Lower leg skin (tissue), 4 donors: ENCODE measurements at places on chromosomes 2 and 18. TPM values are rescaled to one million over a fixed set of nuclear protein-coding genes. Genes with fewer than 3 reads are reported as not detected.

DNA sequence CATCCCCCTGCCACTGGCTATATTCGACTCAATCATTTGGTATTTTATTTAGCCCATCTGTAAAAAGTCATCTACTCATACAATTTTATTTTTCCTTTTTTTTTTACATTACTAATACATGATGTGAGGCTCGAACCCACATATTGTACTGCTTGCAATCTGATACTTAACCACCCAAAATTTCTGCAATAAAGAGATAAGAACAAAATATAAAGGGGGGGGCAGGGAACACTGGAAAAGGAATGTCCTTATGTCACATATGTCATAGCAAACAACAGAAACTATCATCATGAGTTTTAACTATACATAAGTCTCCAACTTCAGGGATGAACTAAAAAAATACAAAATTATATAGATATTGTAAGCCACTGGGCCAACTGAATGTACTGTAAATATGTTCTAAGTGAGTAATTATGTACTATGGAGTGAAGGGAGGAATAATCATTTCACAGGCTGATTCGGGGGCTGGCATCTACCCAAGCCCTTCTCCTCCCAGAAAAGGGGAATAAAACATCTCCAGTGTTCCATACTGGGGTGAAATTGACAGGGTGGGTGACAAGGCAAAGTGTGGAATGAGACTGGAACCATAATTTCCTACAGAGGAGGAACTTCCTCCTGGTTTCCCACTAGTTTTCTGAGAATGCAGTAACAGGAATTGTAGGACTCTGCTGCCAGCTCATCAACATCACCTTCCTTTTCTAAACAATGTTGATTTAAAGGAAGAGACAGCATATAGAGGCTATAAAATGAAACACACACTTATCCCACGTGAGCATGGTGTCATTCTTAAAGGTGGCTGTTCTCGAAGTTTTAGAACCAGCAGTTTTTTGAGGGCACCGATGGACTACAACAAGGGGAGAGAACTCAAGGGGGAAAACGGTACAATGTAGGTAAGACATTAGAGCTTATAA is 79.5 kb downstream of the FARSB start:
- DNase-seq: no peak

DNA sequence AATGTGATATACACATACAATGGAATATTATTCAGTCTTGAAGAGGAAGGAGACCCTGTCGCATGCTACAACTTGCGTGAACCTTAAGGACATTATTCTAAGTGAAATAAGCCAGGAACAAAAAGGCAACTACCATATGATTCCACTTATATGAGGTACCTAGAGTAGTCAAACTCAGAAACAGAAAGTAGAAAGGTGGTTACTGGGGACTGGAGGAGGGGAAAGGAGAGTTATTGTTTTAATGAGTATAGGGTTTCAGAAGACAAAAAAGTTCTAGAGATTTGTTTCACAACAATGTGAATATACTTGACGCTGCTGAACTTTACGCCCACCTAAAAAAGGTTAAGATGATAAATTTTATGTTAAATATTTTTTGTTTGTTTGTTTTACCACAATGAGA is 47.0 kb downstream of the CXCR4 start:
- DNase-seq: no peak

DNA sequence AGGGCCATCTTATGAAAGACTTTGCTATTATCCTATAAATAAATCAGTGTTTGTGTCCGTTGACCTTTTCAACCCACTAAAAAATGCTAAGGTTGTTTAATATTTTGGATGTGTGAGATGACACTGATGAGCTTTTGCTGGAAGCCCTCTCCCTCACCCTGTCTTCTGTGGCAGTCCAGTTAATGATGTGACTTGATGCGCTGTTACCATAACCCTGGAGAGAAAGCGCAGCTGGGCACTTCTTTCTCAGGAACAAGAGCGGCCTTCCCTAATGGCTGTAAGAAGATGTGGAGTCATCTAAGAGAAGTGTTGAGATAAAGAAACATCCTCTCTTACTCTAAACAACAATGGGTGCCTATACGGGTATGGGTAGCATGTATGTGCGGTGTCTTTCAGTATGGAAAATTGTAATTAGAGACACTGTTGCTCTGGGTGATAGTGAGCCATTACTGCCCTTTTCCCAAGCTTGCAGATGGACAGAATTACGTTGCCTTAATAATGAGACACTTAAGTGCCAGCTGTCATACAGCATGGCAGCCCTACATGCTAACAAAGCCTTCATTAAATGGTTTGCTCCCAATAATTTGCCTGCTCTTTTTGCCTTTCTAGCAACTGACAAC is 165.6 kb upstream of the NABP1 start:
- no peak for DNase-seq

- no peak for DNase-seq
Measured at GRCh38 chr2:109166811-109167210, 37.8 kb downstream of the SH3RF3 start.

DNA sequence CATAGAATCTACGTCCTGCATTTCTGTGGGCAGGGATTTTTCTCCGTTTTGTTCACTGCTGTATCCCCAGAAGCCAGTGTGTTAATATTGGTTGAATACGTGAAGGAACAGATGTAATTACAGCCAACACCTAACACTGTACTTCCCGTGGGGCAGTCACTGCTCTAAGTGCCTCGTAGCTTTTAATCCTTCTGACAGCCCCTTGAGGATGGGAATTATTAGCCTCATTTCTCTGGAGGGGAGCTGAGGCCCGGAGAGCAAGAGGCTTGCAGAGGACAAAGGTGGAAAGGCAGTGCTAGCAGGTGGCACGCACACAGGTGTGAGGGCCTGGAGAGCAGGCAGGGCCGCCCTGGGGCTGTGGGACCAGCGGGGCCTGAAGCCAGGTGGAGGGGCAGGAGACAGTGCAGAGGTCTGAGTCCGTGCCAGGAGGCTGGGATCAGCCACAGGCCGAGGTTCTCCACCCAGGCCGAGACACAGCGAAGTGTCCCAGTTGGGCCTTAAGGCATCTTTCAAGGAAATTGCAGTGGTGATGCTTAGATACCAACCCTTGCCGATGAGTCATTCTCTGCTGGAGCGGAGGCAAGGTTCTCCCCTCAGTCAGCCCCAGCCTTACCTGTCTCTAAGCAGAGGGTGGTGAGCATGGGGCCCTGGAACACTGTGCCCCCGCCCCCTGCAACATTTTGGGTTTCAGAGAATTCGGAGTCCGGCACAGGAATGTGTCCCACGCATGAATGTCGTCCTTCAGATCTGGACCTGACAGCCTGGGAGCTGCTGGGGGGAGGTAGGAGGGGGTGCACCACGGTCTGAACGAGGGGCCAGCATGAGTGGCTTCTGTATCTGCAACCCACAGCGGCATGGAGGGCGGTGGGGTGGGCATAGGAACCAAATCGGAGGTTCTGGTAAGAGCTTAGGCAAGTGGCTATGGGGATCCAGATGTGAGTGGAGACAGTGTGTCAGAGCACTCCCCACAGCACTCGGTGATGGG is 122.6 kb downstream of the GBX2 start:
- no peak for DNase-seq

DNA sequence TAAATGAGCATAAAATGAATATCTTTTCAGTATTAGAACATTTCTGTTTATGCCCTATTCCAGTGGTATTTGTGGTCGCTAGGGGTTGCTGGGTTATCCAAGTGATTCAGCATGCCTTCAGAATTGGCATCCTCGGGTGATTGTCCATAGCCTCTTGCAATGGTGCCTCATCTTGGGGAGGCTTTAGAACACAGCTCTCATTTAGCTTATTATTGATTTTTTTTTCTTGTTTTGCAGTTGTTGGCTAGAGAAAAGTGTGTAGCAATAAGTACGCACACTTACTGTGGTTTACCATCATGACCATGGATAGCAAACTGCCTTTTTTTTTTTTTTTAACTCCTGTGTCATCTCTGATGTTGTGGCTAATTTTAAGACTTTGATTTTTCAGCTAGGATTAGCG is 33.6 kb downstream of the PLEKHA3 start:
- no peak for DNase-seq

POTEE gene
- total RNA-seq: not detected

ACTG2 gene
- total RNA-seq: 13.7 TPM

TEKT4 gene
- not detected for total RNA-seq

CYP26B1 gene
- 93.0 TPM for total RNA-seq
